NCI-H460 (cell line): ENCODE measurements at places on chromosomes 3 and 15. TPM values are rescaled to one million over a fixed set of nuclear protein-coding genes. Genes with fewer than 3 reads are reported as not detected.

LHFPL4 gene
- not detected in 2 replicates for total RNA-seq

GOLGA8G gene
- total RNA-seq, result not detected in 2 replicates

ZBBX gene
- 0.05 TPM in 1 of 2 replicates, not detected in the other for total RNA-seq

CHRM5 gene
- total RNA-seq, result not detected in 2 replicates

CIDEC gene
- total RNA-seq, result not detected in 2 replicates

- DNase-seq, result no peak
Observed at GRCh38 chr15:31208817-31209216, 107.3 kb upstream of the TRPM1 start.

DNA sequence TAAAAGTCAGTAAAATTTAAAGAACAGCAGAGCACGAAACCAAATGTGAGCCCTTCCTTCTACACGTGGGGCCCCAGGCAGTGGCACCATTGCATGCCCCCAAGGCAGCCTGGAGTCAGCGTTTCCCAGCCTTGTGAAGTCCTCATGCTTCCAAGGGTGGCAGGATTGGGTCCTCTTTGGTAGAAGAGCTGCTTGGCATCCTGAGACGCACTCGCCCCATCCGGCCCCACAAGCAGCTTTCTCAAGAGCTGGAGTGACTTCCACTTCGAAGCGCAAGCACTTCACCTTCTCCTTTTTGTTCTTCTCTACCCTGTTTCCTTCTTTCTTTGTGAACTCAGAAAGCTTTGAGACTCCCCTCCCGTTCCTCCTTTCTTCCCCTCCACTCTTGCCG is 34.7 kb downstream of the ZNF710 start:
- DNase-seq, result no peak
